ENCODE measurements at places on chromosomes 7 and 10. TPM values are rescaled to one million over a fixed set of nuclear protein-coding genes. Genes with fewer than 3 reads are reported as not detected.

DNA sequence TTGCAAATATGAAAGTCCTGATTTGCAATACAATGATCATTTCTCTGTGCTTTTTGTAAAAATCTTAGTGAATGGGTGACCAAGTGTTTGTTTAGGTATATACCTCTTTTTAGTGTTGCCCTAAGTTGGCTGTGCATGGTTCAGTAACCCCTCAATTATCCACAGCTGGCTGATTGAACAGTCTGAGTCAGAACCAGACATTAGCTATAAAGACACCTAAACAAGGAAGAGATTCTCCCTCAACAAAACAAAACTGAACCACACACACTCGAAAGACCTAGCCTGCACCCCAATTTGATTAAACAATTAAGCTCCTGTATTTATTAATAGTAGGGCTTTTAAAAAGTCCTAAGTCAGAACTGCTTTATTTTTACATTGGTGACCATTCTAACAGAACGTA lies 2.8 kb downstream of the RSBN1L start:
- DNase-seq, result peak; percentile 34

The PKD2L1 gene
- not detected for total RNA-seq

DNA sequence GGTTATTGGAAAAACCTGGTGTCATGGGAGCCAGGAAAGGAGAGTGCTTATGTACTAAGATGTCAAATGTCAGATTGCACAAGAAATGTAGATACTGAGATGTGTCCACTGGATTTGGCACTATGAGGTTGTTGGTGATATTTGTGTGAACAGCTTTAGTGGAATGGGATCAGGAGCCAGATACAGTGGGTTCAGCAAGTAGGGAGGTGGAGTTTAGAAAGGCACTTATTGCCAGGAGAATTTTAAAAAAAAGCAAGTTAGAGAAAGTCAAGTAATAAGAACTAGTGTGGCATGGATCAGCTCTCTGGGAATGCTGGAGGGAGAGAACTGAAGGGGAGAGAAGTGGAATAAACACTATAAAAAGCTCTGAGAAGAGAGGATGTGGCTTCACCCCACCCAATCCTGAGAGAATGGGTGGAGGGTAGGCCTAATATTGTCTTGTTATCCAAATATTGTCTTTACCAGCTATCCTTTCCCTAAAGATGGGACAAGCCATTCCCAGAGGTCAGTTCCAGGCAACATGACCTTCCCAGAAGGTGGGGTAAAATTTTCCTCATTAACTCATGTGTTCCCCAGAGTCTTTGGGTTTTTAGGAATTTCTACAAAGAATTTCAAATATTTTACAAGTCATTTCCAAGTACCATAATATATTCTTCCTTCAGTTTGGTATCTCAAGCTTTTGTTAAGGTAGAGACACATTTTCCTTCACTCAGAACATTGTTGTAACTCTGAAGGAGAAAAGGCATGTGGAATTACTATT lies 42.3 kb downstream of the ENTPD1 start:
- DNase-seq, result no peak

The LRGUK gene
- 1.4 TPM for total RNA-seq

The VGF gene
- 1.6 TPM for total RNA-seq

GRCh38 chr10:122466951-122467381 lies 5.6 kb downstream of the HTRA1 start:
- DNase-seq, result no peak

GRCh38 chr7:140239653-140239935 lies 62.8 kb upstream of the KDM7A start:
- DNase-seq, result no peak

- peak; percentile 61 for DNase-seq
Measured at GRCh38 chr7:18414885-18415284, 80.7 kb upstream of the HDAC9 start.

The DNAJC12 gene
- 3.5 TPM for total RNA-seq

The SPDYE5 gene
- not detected for total RNA-seq

GRCh38 chr7:149871576-149871975 lies 2.2 kb upstream of the ATP6V0E2 start:
- DNase-seq, result no peak

- DNase-seq, result no peak
Measured at GRCh38 chr10:30788307-30788706, 158.8 kb upstream of the LYZL2 start.

The ADARB2 gene
- total RNA-seq, result 0.99 TPM

DNA sequence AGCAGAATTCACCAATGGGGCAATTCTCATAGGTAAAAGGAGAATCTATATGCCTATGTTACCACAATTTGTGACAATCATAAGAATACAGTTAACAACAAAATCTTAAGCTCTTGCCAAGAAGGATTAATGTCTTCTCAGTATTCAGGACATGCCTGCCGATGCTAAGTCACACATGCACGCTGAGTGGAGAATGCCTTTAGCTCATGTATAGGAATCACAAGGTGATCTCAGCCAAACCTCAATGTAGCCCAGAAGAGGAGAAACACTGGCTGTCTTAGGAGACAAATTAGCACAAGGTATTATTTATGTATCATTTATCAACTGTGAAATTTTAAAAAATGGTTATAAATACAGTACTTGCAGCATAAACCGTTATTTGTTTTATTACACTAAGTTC lies 2.7 kb downstream of the HTR7 start:
- DNase-seq, result no peak

The WASHC2C gene
- total RNA-seq, result 24.6 TPM

The LRRC18 gene
- not detected for total RNA-seq

GRCh38 chr7:47693216-47693615 lies 111.3 kb upstream of the TNS3 start:
- no peak for DNase-seq

DNA sequence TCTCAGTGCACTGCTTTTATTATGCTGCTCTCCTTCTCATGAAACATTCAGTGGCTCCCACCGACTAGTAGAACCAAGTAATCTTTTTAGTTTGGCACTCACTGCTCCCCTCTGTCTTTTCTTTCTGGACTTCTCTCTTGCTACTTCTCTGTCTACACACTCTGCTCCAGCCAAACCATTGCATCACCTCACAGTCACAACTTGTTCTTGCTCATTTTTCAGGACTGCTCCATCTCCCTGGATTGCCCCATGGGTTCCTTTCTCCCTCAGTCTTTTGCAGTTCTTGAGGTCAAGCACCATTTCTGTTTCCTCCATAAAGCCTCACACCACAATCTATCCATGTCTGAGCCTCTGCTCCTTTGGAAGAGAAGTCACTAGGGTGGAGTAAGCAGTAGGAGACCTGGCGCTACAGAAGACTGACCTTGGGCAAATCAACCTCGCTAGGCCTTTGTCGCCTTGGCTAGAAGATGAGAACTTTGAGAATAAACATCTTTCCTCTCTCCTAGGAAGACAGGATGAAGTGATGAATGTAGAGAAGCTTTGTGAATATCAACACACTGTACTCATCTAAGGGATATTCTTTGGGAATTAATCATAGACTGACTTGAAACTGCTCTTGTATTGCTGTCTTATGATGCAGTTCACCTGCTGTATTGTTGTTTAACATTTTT lies 186.2 kb downstream of the LRMDA start:
- DNase-seq, result no peak

Data from neural progenitor cell (in vitro differentiated cells).